HepG2 (cell line): ENCODE measurements at places on chromosomes 1 and 21. TPM values are rescaled to one million over a fixed set of nuclear protein-coding genes. Genes with fewer than 3 reads are reported as not detected.

Gene PKP1
- polyA plus RNA-seq: not detected in 2 replicates

Gene HAO2
- polyA plus RNA-seq: 0.05 and 0.08 TPM in 2 replicates

Gene MARK1
- polyA plus RNA-seq: not detected in 2 replicates

Gene CLEC20A
- not detected in 2 replicates for polyA plus RNA-seq

Gene S100A3
- polyA plus RNA-seq: 3.6 and 4.5 TPM in 2 replicates

Gene PIK3C2B
- 4.2 and 4.5 TPM in 2 replicates for polyA plus RNA-seq

Gene SEC16B
- 4.6 and 6.9 TPM in 2 replicates for polyA plus RNA-seq

Gene PCSK9
- polyA plus RNA-seq: 33.3 and 80.9 TPM in 2 replicates

Gene C1orf185
- not detected in 2 replicates for polyA plus RNA-seq

Gene GJA4
- not detected in 2 replicates for polyA plus RNA-seq
